ENCODE measurements at places on chromosomes 7 and 10.
A peak's percentile ranks its signal among the peaks of the same experiment; 100 is the strongest.

- no peak for DNase-seq
Observed at GRCh38 chr10:33453081-33454025, 118.9 kb upstream of the NRP1 start.

- no peak for DNase-seq
Observed at GRCh38 chr10:92891885-92892690, 43.8 kb downstream of the EXOC6 start.

DNA sequence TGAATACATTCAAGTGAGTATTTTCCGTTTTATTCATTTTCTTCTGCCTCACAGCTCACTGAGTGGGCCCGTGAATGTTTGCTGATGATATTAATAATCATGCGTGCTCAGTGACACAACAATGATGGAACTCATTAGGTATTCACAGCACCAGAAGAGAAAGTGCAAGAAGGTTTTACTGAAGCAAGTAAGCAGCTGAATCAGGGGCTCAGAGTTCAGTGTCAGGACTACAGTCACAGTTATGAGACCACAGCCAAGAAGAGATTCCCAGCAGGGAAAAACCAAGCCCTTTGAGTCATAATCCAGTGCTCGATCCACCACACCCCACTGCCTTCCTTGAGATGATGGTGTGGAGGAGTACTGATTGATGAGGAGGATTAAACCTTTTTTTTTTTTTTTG is 247.4 kb downstream of the KIAA1217 start:
- DNase-seq = no peak

DNA sequence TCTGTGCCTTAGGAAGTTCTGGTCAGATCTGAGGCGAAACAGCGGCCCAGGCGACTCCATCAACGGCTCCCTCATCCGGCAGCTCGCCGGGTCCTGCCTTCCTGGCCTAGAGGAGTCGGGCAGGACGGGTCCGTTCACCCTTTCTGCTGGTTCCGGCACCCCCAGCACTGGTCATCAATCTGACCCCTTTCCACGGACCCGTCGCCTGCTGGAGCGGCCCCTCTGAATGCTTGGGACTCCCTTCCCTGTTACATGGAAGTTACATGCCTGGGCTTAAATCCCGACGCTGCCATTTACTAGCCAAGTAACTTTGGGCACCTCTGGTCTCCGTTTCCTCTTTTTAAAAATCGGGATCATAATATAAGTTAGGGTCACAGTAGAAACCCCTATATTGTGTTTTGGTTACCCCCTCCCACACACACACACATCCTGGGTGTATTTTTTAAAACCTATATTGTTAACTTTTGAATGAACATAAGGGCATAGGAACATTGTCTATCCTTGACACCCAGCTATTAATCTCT is 607 bp upstream of the GGCT start:
- peak; percentile 78 for DNase-seq

DNA sequence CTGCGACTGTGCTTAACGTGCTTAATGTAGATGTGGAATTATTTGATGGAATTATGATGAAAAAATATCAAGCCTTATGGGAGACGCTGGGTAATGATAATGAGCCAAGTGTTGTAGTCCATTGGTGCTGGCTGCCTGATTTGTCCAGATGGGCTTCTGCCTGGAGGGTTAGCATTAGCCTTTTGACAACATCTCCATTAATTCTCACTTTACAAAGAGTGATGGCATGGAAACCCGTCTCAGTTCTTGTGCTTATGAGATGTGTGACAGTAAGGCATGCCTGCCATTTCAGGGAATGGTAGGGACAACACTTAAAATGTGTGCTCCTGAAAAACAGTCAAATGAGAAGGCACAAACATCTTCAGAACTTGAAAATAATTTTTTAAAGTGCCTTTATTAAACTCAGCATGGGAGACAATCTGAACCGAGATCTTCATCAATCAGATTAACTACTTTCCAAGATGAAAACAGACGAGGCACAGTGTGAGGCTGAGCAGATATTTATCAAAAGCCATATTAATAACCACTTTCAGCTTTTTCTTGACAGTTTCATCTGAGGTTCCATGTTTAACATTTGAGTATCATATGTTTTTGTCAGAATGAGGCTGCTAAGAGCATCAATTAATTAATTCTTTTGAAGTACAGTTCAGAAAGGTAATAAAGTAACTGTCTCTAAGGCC is 473.1 kb downstream of the NXPH1 start:
- DNase-seq = no peak

- no peak for DNase-seq
Observed at GRCh38 chr7:108497082-108497725, 28.7 kb downstream of the PNPLA8 start.

- no peak for DNase-seq
Observed at GRCh38 chr10:11465406-11465805, 146.0 kb downstream of the USP6NL start.

DNA sequence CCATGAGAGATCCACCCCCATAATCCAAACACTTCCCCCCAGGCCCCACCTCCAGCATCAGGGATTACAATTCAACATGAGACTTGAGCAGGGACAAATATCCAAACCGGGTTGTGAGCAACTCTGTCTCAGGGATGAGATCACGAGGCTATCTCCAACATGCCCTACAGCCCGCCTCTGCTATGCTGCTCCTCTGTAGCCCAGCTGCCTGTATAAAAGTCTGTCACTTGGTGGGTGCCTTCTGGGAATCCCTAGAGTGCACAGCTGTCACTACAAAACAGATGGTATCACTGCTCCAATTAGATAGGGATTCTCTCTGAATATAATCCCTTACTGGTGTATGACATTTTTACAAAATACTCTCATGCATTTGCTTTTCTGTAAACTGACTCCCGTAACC is 114.9 kb upstream of the NANOS1 start:
- no peak for DNase-seq

GRCh38 chr10:27433976-27434375 is 70.1 kb upstream of the RAB18 start:
- DNase-seq = no peak

DNA sequence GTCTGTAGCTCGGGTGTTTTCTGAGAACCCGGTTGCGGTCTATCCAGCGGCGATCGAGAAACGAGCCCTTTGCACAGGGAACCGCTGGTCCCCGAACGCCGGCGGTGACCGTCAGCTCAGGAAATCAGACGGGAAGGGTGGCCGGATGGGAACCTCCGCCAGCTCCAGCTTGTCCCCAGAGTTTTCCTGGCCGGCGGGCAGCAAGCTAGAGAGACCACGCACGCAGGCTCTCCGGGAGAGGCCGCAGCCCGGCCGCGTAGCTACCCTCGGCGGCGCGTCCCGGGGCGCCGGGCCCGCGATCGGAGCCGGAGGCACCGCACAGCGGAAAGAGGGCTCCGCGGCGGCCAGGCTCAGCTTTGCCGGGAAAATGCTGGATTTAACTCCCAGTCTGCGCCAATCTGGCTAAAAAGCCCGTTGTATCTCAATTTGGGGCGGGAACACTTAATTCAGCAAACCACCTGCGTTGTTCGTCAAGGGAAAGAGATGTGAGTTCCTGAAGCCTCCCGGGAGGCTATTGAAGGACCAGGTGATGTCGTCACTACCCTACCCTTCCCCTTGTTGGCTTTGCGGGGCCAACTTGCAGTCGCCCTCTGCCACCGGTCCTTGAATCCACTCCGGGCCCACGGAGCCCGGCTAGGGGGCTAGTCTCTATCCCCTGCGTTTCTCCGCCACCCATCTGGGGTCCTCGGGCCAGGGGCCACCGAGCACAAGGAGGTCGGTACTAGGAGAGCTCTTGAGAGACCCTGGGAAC is 859 bp upstream of the CH25H start:
- peak; percentile 88 for DNase-seq

DNA sequence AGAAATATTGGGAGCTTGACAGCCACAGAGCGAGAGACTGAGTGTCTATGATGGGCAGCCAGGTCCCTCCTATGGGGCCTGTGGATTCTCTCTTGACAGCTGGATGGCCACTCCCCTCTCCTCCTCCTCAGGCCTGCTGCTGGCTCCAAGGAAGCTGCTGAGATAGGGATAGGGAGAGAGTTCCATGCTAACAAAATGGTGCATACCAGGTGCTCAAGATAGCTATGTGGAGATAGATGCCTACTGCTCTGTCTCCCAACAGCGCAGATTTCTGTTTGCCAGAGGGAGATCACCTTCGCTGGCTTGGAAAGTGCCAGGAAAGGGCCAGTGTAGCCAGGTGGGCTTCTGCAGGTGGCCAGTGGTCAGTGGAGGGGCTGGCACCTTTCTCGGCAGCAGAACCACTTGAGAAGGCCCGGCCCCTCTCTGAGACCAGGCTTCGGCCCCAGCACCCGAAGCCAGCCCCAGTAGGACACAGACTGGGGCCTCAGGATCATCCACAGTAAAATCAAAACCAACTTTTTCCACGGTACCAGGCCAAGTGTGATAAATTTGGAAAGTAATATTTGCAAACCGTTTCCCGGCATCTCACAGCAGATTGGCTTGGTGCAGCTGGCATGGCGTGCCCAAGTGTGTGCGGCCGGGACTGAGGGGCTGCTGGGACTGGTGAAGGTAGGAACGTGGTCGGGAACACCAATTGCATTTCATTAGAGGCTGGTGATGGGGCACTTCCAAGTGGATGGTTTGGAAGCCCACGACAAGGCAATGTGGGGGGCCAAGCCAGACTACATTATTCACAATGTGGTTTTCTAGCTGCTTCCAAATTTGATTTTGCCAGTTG is 139.6 kb downstream of the PTPN20 start:
- DNase-seq = no peak

GRCh38 chr7:98137826-98138151 is 31.1 kb downstream of the LMTK2 start:
- no peak for DNase-seq

DNA sequence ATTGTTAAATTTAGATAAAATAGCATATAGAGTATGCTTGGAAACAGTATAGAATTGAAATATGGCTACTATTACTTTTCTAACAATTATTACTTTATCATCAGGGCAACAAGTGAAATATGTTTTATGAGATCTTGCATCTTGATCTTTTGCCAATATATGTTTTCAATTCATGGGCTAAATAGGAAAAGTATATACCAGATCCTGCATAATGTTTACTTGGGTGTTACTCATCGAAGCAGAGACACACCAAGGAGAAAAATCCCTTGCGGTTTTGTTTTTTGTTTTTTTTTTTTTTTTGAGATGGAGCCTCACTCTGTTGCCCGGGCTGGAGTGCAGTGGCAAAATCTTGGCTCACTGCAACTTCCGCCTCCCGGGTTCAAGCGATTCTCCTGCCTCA is 541.4 kb downstream of the SUGCT start:
- DNase-seq = no peak

DNA sequence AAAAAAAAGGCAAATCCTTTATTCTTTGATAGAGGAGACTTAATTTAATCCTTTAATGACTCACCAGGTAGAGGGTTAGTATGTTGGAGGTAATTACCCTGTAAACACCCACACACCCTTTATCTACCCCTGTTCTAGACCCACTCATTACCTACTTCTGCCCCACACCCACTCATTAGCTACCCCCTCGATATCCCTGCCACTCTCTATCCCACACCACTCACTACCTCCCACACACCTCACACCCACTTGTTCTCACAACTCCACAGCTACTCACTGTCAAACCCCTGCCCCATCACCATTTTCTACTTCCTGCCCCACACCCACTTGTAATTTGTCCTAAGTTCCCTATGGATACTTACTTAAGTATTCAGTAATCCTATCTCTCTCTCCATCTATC is 49.7 kb downstream of the SEC61G start:
- no peak for DNase-seq

DNA sequence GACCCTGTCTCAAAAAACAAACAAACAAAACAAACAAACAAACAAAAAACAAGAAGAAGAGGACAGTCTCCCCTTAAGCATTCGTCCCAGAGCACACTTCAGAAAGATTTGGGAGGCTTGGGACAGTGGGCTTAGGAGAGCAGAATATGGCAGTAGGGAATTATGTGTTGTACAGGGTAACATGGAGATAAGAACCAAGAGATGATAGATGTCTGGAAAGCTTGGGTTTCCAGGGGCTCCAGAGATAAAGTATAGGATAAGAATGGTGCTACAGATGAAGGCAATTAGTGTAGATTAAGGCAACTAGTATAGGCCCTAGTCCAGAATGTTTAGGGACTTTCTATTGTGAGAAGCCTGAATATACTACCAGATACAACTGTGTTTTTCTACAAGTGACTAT is 934.9 kb upstream of the AUTS2 start:
- DNase-seq = no peak

DNA sequence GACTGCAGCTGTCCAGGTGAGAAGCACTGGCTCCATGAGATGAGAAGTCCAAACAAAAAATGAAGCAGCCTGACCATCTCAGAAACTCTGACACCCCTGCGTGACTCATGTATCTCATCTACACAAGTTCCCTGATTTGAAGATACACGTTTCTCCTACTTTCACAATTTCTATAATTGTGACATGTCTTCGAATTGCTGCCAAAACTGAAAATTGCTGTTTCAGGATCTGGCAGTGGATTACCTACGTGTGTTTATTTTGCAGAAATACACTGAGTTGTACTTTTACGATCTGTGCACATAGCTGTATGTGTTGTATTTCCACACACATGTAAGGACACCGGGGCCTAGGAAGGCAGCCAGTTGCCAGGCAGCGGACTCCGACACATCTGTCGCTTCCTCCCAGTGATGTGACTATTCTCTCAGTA is 53.2 kb downstream of the LARP4B start:
- DNase-seq = no peak

DNA sequence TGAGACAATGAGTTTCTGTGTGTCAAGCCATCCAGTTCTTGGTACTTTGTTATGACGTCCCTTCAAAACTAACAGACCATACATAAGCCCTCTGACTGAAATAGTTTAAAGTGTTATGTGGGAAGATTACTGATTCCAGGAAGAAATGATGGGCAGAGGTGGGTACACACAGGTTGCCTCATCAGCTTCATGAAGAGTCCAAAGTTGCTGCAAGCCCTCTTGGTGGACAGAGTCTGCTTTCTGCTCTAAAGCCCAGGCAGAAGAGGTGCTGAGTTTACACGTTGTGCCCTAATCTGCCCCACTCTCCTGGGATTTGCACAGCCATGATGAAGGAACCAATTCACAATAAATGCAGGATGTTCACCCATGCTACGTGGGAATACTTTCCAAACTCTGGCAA is 187.4 kb downstream of the PARD3 start:
- no peak for DNase-seq

DNA sequence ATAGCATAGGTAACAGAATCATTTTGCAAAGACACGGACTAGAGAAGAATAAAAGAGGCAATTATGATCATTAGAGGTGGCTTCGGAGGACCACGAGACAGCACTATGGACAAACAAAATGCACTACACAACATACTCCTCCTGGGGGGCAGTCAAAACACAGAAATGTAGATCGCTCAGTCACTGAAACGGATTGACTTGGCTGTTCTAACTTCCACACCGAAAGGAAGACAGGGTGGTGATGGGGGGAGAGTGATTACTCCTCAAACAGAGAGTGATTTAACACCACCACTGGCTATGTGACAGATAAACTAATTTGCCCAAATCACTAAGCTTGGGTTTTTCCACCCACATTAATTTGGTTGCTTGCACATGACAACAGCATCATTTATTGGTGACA is 14.1 kb upstream of the PPA1 start:
- DNase-seq = no peak

- peak; percentile 84 for DNase-seq
Observed at GRCh38 chr7:127582361-127582760, 3.0 kb downstream of the GCC1 start.

Measured in posterior vena cava (tissue), 2 donors.